ENCODE measurements at places on chromosomes 2 and 18. TPM values are rescaled to one million over a fixed set of nuclear protein-coding genes. Genes with fewer than 3 reads are reported as not detected.

The COLEC12 gene
- total RNA-seq = not detected

The SDC1 gene
- total RNA-seq = 307 TPM

The CYP27C1 gene
- not detected for total RNA-seq

The LOXL3 gene
- 2.2 TPM for total RNA-seq

The RPL37A gene
- 2,247 TPM for total RNA-seq

The MBD1 gene
- 50.5 TPM for total RNA-seq

The EFHD1 gene
- not detected for total RNA-seq

The PLA2R1 gene
- 9.3 TPM for total RNA-seq

The PJVK gene
- 0.23 TPM for total RNA-seq

The COL4A4 gene
- not detected for total RNA-seq

The ZNF396 gene
- total RNA-seq = not detected

The GALNT3 gene
- total RNA-seq = 39.6 TPM

The CAPN14 gene
- total RNA-seq = not detected

The GAD1 gene
- 29.8 TPM for total RNA-seq

The TUBA4B gene
- total RNA-seq = not detected

The CTLA4 gene
- not detected for total RNA-seq
